ENCODE measurements at places on chromosomes 11 and 22.

DNA sequence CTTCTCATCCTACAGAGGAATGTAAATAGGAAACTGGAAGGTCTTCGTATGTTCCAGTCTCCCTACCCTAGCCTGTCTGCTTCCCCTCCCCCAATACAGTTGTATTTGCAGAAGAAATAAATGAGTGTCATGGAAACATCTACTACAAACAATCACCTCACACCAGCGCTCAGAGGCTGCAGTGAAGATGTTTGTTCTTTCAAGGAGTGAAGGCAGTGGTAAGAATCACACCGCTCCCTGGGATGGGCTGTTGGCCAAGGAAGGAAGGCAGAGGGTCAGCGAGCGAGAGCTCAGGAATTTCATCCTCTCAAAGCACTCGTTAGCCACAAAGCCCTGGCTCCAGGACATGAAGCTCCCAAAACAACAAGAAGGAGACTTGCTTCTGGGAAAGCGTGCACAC lies 1.1 kb upstream of the IGSF9B start:
- no peak for DNase-seq

DNA sequence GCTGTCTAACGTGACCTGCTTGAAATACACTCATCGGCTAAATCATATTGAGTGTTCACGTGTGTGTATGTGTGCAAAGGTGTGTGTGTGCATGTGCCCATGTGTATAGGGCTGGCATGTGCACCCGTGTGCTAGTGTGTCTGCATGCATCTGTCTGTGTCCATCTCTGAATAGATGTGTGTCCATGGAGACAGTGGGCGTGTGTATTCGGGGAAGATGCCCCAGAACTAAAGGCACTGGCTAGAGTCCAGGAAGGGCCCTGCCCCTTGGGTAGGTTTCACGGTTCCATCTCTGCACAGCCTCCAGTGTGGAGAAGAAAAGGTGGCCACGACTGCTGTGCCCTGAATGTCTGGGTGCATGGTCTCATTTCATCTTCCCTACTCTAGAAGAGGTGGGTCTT lies 220.3 kb downstream of the MN1 start:
- DNase-seq: no peak

DNA sequence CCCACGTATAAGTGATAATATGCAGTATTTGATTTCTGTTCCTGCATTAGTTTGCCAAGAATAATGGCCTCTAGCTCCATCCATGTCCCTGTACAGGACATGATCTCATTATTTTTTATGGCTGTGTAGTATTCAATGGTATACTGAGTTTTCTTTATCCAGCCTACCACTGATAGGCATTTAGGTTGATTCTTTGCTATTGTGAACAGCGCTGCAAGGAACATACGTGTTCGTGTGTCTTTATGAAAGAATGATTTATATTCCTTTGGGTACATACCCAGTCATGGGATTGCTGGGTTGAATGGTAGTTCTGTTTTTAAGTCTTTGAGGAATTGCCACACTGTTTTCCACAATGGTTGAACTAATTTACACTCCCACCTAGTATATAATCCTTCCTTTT lies 1.5 kb upstream of the FAM111A start:
- no peak for DNase-seq

- no peak for DNase-seq
Measured at GRCh38 chr11:34260072-34260575, 97.7 kb downstream of the ABTB2 start.

DNA sequence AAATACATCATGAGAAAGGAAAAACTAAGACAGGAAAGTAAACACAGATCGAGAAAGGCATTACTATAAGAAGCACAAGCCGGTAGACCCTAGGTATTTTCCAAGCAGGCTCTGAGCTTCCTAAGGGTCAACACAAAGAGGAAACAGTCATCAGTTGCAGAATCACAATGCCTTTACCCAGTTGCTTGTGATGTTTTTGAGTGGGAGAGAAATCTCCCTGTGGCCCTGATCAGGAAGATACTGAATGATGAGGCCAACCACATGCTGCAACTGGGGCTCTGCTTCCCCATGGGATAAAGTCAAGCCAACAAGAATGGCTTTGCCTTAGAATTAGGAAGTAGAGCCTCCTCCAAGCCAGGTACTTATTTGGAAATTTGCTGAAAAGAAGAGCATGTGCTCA lies 132.6 kb downstream of the MICAL2 start:
- DNase-seq: no peak

- no peak for DNase-seq
Measured at GRCh38 chr22:19228179-19228578, 49.6 kb upstream of the SLC25A1 start.

GRCh38 chr11:32529994-32530588 lies 53.5 kb upstream of the EIF3M start:
- no peak for DNase-seq

Data from hematopoietic multipotent progenitor cell treated with erythropoietin and hydrocortisone succinate and interleukin-3 and kit ligand, for 15 days (in vitro differentiated cells).